LNCaP clone FGC (cell line): ENCODE measurements at places on chromosomes 13 and 19.

- DNase-seq: no peak
Measured at GRCh38 chr13:48656608-48657007, 2.9 kb downstream of the CYSLTR2 start.

DNA sequence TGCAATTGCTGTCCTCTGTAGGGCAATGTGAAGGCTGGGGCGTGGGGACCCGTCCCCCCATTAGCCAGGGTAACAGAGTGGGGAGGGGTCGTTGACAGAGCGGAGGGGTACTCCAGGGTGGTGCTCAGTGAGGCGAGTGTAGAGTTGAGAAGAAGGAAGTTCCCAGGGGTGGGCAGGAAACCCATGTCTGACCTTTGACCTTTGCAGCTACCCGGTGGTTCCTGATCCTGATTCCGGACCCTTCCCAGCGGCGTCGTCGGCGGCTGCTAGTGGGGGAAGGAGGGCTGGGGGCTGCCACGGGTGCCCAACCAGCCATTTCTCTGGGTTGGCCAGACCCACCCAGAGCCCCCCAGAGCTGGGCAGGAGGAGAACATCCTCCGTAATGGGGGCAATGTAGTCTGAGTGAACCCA, 2.1 kb upstream of the PLVAP start:
- no peak for DNase-seq

DNA sequence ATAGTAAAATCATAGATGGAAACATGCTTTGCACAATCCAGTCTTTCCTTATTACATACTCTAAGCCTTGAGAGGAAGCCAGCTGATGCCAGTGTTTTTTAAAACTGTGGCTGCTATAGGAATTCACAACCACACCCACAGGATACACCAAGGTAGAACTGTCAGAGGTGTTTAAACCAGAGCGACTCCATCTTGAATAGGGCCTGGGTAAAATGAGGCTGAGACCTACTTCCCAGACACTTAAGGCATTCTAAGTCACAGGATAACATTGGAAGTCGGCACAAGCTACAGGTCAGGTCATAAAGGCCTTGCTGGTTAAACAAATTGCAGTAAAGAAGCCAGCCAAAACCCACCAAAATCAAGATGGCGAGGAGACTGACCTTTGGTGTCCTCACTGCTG, 1.7 kb downstream of the SCGB2B2 start:
- no peak for DNase-seq

DNA sequence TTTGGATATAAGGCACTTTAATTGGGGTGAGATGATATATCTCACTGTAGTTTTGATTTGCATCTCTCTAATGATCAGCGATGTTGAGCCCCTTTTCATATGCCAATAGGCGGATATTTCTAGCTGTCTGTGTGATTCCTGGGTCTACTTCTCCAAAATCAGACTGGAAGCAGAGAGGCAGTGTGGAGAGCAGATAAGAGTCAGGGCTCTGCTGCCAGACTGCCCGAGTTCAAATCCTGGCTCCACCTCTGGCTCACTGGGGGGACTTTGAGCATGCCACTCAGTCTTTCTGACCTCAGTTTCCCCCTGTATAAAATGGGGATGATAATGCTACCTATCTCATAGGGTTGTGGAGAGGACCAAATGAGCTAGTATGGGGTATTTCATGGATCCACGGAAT, 24.0 kb upstream of the ACP7 start:
- no peak for DNase-seq

- DNase-seq: no peak
Measured at GRCh38 chr19:1837625-1838105, 10.6 kb downstream of the REXO1 start.

DNA sequence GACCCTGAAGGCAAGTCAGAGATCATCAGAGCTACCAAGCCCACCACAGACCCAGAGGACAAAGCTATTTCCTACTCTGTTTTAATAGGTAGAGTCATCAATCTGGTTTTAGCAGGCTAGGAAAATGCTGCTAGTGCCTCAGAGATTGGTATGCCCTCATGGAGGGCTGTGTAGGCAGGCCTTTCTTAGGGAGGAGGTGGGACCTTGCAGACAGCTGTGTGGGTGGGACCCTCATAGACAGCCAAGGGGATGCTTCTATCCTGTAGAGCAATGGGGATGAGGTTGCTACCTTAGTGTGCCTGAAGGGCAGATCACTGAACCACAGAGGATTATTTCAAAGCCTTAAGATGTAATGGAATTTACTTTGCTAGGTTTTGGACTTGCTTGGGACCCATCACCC, 534.9 kb upstream of the KLF12 start:
- DNase-seq: no peak

DNA sequence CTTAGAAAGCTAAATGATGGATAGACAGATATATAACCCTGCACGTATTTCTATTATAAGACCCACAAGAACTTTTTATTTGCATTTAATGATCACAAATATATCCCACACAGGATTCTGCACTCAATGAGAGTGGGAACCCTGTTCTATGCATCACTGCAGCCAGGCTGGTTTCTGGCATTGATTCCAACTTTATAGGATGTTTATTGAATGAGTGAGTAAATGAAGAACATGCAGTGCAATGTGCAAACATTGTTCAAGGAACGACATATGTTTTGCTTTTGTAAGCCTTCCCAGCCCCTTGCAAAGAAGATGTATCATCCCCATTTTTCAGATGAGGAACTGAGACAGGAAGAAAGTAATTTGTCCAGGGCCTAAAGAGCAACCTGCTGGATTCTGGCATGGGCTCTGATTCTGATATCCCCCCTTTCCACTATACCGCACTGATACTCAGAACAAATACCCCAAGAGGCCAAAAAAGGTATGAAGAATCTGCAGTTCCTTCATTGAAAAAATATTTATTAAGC, 246.3 kb downstream of the LACC1 start:
- peak; percentile 61 for DNase-seq

DNA sequence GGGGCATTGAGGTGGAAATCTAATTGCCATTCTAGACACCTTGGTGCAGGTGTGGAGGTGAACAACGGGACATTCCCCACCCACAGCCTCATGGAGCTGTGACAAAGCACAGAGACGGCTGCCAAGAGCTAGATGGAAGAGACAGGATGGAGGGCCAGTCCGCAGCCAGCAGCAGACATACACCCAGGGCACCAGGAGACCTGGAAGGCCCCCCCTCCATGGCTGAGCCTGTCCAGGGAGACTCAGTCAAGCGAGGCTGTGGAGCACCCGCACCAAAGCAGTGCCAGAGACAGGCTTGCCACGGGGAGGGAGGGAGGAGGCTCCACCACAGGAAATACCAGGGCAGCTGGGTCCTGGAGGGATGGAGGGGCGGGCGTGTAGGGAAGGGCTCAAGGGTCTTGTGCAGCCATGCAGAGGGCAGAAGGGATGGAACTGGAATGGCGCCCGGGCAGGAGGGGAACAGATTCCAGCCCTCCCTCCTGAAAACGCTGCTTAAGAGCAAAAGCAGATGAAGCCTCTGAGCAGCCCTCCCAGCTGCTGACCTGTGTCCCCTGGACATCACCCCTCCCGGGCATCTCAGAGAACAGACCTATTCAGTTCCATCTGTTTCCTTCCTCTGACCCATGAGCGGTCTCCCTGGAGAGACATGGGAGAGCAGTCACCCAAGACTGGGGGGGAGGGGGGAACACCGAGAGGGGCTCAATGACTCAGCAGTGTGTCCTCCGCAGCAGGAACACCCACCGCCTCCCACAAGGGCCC, 14.4 kb downstream of the EPS15L1 start:
- no peak for DNase-seq

- no peak for DNase-seq
Measured at GRCh38 chr19:55503157-55503501, 14.9 kb downstream of the SSC5D start.

GRCh38 chr19:35034588-35035382, 4.5 kb downstream of the SCN1B start:
- DNase-seq: no peak

DNA sequence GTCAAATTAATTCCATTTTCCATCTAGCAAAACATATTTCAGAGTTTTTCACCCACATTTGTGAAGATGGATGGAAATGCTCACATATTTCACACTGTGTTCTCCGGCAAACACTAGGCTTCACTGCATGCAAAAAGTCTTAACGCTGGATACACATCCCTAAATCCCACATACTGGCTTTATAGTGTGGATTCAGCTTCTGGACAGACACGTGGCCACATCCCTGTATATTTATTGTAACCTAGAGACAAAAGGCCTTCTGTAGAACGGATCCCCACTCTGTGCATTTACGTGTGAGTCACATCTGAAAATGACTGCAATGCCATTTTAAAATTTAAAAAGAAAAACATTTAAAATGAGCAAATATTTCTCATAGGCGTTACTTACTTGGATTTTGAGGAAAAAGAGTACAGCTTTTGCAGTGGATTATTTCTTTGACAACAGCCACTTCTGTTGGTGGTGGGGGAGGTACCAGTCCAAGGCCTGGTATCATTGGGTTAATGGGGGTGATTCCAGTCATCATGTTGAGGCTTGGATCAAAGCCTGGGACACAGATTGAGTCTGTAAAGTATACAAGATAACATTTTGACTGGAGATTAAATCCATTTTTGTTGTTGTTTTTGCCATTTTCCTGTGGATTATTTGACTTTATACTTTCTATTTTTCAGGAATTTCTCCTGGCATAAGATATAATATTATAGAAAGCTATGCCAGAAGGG, 337.7 kb downstream of the DNAJC15 start:
- DNase-seq: no peak

DNA sequence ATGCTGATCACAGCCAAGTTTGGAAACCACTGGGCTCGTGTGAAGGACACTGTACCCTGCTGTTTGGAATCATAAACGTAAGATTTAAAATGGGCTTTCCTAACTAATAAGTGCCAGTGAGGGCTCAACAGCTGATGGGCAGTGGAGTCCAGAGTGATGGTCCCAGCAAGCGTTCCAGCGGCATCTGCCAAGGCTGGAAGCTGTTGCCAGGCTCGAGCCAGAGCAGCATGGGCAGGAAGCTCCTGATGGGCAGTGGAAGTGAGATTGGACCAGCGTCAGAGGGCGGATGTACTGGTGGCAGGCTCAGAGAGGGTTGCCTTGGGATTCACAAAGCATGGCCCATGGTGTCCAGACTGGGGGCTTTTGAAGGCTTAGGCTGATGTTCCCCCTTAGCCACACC, 30.2 kb downstream of the COL4A2 start:
- DNase-seq: no peak

GRCh38 chr19:6766357-6767080, 716 bp downstream of the SH2D3A start:
- DNase-seq: no peak

DNA sequence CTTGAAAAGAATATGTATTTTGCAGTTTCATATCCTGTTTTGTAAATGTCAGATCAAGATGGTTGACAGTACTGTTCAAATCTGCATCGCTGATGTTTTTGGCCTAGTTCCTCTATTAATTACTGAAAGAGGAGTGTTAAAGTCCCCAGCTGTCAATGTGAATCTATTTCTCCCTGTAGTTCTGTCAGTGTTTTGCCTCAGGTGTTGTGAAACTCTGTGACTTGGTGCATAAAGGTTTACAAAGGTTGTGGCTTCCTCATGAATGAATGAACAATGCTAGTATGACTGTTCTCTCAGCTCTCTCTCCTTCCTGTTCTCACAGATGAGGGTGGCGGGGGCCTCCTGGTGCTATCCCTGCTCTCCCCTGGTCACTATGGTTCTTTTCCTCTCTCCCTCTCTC, 142.4 kb downstream of the MYCBP2 start:
- DNase-seq: no peak

GRCh38 chr19:31863122-31863521, 482.3 kb upstream of the ZNF507 start:
- no peak for DNase-seq

- no peak for DNase-seq
Measured at GRCh38 chr13:74889321-74889720, 592.6 kb downstream of the TBC1D4 start.

- no peak for DNase-seq
Measured at GRCh38 chr13:76939215-76939614, 9.1 kb upstream of the ACOD1 start.

- no peak for DNase-seq
Measured at GRCh38 chr13:23325191-23325590, 108.3 kb downstream of the SACS start.

DNA sequence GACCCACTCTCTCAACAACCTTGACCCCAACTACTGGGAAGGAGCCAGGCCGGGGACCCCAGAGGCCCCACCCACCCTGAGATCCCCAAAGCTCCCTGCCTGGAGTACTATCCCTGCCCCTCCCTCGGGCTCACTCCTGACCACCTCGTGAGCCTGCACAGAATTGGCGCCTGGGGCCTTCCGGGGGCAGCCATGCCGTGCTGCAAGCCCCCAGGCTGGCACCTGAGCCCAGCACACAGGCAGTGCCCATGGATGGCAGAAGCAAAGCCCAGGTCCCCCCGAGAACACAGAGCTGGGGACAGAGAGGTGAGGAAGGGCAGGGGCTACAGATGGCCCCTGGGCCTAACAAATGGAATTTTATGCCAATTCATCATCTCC, 13.9 kb downstream of the LSM4 start:
- no peak for DNase-seq

GRCh38 chr19:5951338-5951861, 26.5 kb downstream of the RANBP3 start:
- DNase-seq: no peak

DNA sequence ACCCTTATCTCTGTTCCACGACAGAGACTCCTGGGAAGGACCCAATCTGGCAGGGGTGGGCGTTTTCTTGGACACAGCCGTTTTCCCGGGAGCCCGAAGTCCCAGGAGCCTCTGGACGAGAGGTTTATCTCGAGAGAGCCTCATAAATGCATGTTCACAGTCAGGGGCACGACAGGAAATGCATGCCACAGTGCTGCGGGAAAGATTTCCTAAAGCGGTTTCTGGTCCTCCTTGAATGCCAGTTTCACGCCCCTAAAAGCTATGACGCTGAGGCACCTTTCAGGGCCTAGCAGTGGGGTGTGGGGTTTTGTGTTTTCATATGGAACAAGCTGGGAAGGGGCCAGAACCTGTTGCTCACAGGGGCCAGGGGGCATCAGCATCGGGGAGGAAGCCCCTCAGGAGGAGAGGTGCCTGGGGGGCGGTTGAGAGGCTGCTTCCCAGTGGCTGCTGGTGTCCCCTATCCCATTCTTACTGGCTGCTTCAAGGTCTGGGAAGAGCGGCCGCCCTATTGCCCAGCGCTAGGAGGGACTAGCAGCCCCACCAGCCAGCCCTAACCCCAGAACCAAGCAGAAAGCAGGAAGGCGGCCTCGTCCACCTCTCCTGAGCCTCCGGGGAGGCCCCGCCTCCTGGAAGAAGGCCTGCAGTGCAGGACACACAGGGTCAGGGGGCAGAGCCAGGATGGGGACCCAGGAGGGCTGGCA, 157.0 kb downstream of the KDM4B start:
- DNase-seq: no peak

- no peak for DNase-seq
Measured at GRCh38 chr19:10112895-10113591, 1.6 kb downstream of the P2RY11 start.

DNA sequence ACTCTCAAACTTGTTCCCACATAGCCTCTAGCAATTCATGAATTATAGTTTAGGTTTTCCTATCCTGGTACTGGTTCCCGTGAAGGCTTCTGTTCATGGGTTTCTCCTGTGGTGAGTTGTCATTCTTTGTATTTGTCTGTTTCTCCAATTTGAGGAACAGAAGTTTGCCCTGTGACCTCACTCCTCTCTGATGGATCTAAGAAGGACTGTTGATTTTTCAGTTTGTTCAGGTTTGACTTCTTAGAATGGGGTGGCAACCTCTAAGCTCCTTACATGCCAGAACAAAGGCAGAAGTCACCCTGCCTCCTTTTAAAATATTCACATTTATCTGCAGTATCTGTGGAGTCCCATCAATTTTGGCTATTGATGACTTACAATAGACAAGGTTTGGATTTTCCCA, 354.0 kb downstream of the SPRY2 start:
- no peak for DNase-seq
